ENCODE measurements at places on chromosomes 13 and 19. TPM values are rescaled to one million over a fixed set of nuclear protein-coding genes. Genes with fewer than 3 reads are reported as not detected.

Gene EID2B
- 4.0 TPM for polyA plus RNA-seq

Gene MISP3
- polyA plus RNA-seq = 4.7 TPM

- DNase-seq = no peak
These were observed 7.5 kb upstream of the ZNF525 start for GRCh38 chr19:53357821-53358581.

GRCh38 chr19:4844348-4845179 is 13.1 kb upstream of the TICAM1 start:
- no peak for DNase-seq

- no peak for DNase-seq
These were observed 11.3 kb downstream of the FBXO27 start for GRCh38 chr19:39021063-39021462.

DNA sequence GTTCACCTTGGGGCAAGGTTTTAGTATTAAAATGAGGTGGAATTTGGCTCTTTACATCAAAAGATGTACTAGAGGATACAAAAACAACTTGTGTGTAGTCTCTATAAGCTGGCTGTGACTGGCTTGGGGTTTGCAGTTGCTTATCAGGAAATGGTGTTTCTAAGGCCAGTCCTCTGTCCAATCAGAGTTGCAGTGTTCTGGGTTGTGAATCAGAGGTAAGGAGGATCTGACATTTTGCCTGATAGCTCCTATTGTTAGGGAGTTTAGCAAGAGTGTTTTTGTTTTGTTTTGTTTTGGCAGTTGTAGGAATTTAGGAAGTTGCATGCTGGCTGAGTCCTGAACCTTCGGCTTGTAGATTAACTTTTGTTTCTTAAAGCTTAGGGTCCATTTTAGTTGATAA is 20.1 kb upstream of the ESD start:
- no peak for DNase-seq
